ENCODE measurements at places on chromosomes 5 and 9.

DNA sequence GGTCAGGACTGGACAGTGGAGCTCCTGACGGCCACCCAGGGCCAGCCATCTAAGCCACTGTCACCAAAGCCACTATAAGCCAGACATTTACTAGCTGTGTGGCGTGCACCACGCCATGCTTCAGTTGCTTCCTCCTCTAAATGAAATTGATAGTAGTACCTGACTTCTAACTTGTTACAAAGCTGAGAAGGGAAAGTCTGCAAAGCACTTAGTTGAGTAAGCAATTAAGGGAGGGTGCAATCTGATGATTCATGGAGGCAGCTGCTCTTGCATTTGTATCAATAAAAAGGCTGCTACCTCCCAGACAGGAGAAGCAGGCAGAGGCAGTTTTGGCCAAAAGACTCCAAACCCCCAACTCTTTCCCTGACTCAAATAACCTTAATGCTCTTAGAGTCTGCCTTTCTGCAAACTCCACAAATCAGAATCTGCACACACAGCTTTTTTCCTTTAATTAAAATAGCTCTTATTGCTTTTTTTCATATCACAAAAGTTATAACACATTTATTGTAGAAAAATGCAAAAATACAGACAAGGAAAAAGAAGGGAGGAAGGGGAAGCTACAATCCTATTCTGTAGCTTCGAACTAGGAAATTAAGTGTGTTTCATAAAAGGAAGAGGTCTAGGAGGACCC is 19.3 kb upstream of the RAPGEF1 start:
- DNase-seq: peak; percentile 57

- DNase-seq: peak; percentile 59
These were observed 68.5 kb downstream of the KIAA1958 start for GRCh38 chr9:112555101-112555643.

DNA sequence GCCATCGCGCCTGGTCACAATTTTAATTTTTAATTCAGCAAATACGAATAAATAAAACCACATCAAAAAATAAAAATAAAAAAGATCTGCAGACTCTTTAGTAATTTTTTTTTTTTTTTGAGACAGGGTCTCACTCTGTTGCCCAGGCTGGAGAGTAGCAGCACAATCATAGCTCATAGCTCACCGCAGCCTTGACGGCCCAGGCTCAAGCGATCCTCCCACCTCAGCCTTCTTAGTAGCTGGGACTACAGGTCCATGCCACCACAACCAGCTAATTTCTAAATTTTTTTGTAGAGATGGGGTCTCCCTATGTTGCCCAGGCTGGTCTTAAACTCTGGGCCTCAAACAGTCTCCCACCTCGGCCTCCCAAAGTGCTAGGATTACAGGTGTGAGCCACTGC is 14.2 kb downstream of the NANS start:
- DNase-seq: no peak

DNA sequence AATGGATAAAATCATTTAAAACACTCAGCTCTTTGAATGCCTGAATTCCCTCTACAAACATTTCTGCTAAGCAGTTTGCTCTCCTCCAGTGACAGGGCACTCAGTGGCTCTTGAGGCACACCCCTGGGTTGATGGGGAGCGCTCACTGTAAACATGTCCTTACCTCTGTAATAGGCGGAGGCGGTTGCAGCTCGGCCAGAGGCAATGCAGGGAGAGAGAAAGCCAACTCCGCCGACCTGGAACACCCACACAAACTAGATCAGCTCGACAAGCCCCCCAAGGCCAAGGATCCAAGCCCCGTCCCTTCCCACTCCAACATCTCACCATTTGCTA is 329 bp downstream of the CDC23 start:
- no peak for DNase-seq

- no peak for DNase-seq
These were observed 406.1 kb downstream of the RAB3C start for GRCh38 chr5:58988938-58989337.

DNA sequence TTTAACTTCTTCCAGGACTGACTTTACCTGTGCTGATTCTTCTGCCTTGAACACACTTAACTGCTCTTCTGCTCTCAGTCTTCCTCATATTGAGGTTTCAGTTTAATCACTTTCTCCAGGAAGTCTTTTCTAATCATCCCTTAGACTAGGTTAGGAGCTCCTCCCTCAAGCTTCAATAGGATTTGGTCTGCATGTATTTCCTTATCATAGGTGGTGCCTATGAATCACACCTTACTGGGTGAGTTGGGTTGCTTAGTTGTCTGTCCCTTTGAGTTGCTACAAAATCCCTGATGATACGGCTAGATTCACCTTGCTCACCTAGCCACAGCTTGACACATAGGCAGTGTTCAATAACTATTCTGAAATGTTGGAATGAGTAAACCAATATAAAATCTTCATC is 164.4 kb downstream of the DNAH5 start:
- no peak for DNase-seq

GRCh38 chr5:127400539-127400938 is 109.9 kb downstream of the MEGF10 start:
- DNase-seq: no peak

DNA sequence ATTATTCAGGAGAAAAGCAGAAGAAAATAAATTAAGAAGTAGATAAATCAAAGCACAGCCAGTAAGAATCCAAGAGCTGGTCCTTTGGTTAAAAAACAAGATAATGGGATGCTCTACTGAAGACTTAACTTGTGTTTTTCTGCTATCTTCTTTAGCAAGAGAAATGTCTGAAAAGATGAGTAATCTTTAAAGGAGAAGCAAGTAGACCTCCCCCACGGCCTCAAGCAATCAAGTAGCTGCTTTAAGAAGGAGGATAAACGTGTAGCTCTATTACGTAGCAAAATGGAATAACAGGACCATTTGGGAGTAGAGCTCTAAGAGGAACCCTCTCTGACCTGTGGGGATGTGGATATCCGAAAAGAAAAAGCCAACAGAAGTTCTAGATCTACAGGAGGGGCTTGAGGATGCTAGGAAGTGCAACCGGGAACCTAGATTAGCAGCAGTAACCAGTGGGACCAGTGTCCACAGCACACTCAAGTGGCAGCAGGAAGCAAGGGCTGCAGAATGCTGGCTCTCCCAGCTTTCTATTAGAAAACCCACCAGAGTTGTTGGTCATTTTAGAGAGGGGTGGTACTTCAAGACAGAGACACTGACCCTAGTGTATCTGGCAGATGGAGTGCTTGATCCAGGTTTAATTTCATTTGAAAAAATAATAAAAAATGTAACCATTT is 185.4 kb downstream of the GABBR2 start:
- DNase-seq: peak; percentile 16

GRCh38 chr5:59003641-59004040 is 420.8 kb downstream of the RAB3C start:
- DNase-seq: no peak

DNA sequence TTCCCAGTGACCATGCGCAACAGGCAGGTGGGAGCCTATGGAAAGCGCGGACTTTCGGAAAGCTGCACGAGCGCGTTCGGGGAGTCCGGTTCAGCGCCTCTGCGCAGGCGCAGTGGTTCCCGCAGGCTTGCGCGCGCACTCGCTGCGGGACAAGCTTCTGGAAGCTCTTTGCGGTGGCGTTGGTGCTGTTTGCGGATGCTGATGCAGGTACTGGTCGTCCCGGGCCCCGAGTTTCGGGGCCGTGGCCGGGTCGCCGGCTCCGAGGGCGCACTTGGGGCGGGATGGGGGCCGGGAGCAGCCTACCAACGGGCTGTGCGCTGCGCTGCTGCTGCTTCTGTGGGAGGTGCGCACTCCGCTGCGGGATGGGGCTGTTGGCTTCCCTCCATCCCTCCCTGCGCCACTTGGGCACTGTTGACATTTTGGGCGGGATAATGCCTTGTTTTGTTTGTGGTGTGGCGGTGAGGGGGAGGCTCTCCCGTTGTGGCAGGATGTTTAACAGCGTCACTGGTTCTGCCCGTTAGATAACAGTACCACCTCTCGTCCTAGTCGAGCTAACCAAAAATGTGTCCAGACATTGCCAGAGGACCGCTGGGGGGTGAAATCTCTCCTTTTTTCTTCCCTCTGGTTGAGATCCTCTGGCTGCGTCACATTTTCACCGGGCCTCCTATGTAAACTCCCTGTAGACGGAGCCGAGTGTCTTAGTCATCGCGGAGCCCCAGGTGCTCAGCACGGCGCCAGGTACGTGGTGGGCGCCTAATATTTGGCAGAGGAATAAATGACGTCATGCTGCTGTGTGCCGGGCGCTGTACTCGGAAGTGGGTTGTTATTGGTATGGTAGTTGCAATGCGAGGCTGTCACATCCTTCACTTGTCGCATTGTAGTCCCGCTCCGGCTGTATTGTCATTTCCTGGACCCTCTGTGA is at the start of gene ZNF483:
ZNF483 (plus strand) TSS at position 124 of the 922 bp plus-strand sequence. CDS start 2,217 bp downstream, outside the sequence.
- peak; percentile 81 for DNase-seq

DNA sequence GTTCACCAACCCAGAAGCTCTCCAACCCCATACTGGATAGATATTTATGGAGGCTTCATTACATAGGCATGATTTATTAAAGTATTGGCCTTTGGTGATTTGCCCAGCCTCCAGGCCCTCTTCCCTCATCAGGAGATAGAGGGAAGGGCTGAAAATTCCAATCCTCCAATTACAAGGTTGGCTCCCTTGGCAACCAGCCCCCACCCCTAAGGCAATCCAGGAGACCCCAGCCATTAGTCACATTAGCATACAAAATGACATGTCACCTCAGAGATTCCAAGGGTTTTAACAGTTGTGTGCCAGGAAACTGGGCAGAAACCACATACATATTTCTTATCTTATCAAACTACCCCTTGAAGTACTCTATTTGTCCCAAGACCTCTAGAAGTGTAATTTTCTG is 210.0 kb downstream of the HINT1 start:
- no peak for DNase-seq

GRCh38 chr5:6765612-6766525 is 52.6 kb downstream of the TENT4A start:
- DNase-seq: peak; percentile 82

DNA sequence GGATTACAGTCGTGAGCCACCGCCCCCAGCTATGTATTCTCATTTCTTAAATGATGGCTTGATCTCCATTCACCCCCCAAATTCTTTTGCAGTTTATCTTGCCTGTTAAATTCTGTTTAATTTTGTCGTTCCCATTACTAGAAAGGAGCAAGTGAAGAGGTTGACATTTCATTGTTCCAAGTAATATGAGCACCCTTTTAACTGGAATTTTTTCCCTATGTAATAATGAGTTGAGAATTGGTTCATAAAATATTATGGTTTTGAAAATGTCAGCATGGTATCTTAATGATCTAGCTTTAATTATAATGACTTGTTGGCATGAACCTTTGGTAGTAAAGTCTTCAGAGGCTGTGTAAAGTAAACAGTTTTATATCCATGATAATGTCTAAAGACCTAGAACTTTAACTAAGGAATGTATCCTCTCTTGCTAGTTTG is 37.4 kb downstream of the F2RL2 start:
- no peak for DNase-seq

GRCh38 chr9:96519787-96520186 is 69.8 kb downstream of the HABP4 start:
- no peak for DNase-seq

- no peak for DNase-seq
These were observed 514.7 kb downstream of the DIRAS2 start for GRCh38 chr9:90127923-90128322.

GRCh38 chr9:91310037-91310436 is 51.7 kb downstream of the AUH start:
- DNase-seq: no peak

GRCh38 chr5:180810959-180811622 is 8.5 kb upstream of the MGAT1 start:
- DNase-seq: no peak

DNA sequence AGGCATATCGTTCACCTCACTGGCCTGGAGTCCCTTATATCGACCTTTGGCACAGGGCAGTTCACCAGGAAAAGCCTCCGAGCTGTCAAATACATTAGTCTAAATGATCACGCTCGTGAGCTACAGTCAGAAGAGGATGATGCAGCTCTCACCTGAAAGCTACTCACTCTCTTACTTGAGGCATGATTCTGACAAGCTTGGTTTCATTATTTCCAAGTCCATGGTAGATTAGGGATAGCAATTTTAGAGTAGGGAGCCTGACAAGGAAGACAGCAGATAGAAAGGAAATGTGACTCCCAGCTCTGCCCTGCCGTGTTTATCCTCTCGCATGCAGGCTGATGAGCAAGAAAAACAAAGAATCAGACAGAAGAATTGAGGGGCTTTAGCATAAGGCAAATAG is 98.0 kb upstream of the MAP1B start:
- DNase-seq: no peak

DNA sequence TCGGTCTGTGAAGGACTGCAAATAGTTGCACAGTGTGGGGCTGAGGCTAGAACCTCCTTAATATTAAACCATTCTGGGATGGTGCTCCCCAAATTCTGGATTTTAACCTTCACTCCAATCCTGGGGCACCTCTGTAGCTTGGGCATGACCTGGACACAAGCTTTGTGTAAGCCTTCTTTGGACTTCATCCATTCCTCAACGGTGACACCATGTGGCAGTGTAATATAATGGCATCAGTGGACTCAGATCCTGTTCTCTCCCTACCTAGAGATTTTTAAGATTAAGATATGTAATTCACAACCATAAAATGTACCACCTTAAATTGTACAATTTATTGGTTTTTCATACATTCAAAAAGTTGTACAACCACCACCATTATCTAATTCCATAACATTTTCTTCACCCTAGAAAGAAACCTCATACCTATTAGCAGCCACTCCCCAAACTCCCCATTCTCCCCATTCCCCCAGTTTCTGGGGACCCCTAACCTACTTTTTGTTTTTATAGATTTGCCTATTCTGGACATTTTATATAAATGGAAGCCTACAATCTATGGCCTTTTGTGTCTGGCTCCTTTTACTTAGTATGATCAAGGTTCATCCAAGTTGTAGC is 4.8 kb upstream of the PLGRKT start:
- no peak for DNase-seq

DNA sequence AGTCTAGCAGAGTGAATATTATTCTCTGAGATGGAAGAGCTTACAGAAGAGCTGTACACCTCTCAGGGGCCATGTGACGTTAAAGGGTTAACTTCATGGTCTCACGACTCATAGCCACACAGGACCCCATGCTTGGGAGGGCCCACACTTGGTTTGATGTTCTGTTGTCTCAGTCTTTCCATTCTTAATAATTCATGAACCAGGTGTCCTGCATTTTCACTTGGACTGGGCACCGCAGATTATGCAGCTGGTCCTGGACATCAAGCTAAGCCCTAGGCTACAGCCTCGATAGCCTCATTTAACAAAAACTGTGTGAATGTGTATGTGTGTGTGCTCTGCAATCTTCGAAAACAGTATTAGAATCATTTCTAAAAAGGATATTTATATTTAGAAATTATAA is 323.5 kb downstream of the PLK2 start:
- DNase-seq: no peak

- DNase-seq: no peak
These were observed 226.4 kb upstream of the ISL1 start for GRCh38 chr5:51156838-51157237.

- peak; percentile 14 for DNase-seq
These were observed 679.8 kb downstream of the CETN3 start for GRCh38 chr5:89729623-89730301.

- DNase-seq: no peak
These were observed 107.2 kb upstream of the NFIL3 start for GRCh38 chr9:91530829-91531228.

DNA sequence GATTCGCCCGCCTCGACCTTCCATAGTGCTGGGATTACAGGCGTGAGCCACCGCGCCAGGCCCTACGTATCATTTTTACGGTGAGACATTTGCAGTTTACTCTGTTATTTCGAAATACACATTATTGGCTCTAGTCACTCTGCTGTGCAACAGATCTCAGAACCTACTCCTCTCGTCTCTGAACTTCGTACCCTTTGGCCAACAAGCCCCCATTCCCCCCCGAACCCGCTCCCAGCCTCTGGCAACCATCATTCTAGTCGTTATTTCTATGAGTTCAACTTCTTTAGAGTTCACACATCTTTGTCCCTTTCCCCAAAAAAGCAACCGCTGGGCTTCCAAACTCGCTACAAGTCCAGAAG is 735 bp downstream of the PTGR1 start:
- peak; percentile 48 for DNase-seq
